ENCODE measurements at places on chromosomes 12 and 14. TPM values are rescaled to one million over a fixed set of nuclear protein-coding genes. Genes with fewer than 3 reads are reported as not detected.
A peak's percentile ranks its signal among the peaks of the same experiment; 100 is the strongest.

GRCh38 chr12:105348561-105348960 is 18.1 kb downstream of the C12orf75 start:
- DNase-seq = no peak

DNA sequence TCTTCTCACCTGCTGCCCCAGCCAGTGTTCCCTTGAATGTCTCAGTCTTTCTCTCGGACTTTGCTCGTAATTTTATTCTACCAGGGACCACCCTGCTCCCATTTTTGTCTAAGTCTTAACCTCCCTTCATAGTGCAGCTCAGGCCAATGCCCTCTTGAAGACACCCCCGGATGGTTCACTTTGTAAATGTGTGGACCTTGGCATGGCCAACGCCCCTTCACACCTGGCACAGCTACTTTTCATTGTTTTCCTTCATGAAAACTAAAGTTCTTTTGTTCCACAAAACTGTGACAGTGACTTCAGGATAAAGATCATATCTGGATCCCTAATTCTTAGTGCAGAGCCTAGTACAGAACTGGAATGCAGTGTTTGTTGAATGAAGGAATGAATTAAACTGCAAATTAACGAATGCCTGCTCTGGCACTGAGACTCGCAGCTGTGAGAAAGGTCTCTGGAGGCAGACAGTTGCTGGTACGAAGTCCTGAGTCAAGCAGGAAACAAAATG is 3.5 kb upstream of the RNASE4 start:
- DNase-seq = no peak

The AMIGO2 gene
- total RNA-seq = 22.9 TPM

DNA sequence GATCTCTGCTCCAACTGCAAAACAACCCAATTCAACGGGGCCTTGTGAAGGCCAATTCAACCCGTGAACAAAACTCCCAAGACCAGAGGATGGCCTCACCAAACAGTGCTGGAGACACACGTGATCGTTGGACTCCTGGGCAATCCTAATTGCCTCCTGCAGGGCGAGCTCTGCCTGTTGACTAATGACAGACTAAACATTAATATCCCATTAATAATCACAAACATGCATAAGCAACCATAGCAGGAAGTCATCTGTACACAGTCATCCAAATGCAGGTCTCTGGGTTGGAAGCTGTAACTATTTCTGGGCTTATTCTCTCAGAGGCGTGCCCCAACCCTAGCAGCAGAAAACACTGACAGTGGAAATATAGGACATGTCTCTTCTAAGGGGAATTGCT is 21.0 kb downstream of the ANAPC5 start:
- no peak for DNase-seq

GRCh38 chr14:90616881-90617280 is 199.3 kb downstream of the TTC7B start:
- no peak for DNase-seq

GRCh38 chr12:109134186-109134917 is 18.0 kb downstream of the ACACB start:
- DNase-seq = peak; percentile 51

DNA sequence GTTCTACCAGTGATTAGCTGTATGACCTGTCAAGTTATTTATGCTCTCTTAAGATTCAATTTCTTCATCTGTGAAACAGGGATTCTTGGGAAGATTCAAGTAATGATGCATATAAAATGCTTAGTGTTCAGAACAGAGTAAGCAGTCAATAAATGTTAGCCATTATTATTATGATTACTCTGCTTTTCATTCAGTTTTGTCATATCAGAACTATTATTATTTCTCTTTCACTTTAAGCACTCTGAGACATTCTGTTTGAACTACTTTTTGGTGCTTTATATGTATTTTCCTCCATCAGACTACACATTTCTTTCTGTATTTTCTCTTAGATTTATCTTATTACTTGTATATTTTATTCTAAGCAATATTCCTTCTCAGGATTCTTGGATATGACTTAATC is 81.2 kb downstream of the CFAP54 start:
- no peak for DNase-seq

DNA sequence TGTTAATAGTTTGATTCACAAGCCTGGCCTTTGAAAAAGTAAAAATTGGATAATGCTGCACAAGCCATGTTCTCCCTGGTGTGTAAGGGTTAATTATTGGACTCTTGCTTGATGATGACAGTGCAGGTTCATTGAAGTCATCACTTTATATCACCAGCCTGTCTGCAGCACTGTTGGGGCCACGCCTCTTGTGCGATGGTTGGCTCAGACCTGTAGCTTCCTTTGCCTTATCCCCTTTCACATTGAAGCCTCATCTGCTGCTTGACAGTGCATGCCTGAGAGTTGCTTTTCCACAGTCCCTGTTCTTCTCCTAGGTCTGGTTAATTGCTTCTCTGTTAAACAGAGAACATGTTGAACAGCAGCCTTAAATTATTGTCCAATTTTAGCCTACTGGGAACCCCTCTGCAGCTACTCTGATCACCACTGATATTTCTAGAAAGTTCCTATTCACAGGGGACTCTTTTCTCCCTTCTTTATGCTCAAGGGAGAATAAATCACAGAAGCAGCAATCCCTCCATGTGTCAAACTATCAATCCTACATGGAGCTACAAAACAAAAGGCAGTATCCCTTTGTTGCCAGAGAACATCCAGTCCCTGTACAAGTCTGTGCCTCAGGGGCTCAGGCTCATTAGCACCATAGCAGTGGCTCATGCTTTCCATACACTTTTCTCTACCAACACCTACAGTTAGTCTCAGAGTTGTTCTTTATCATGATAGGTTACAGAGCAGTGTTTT is 322.1 kb downstream of the RGS6 start:
- no peak for DNase-seq

DNA sequence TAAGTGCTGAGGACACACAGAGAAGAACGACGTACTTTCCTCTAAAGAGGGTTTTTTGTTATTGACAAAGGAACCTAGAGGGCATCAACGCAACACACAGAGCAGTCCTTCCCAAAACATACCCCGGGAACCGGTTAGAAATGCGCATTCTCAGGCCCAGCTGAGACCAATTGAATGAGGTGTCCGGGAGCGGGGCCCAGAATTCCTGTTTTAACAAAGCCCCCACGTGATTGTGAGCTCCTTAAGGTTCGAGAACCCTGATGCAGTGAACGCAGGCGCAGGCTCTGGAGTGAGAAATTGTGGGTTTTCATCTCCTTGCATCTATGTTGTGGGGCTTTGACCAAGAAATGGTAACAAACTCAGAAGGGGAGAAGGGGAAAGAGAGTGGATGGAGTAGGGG is 51.0 kb upstream of the TBX3 start:
- DNase-seq = no peak

GRCh38 chr14:71338153-71338552 is 430.9 kb downstream of the PCNX1 start:
- DNase-seq = no peak

- DNase-seq = no peak
These were observed 16.7 kb upstream of the LYZ start for GRCh38 chr12:69331519-69331908.

- no peak for DNase-seq
These were observed 505 bp upstream of the DENND5B start for GRCh38 chr12:31591380-31591901.

GRCh38 chr14:75566321-75566720 is 12.1 kb upstream of the FLVCR2 start:
- DNase-seq = peak; percentile 20

- peak; percentile 47 for DNase-seq
These were observed 36.3 kb upstream of the BAZ1A start for GRCh38 chr14:34911209-34912150.

- no peak for DNase-seq
These were observed 98.2 kb downstream of the NUAK1 start for GRCh38 chr12:106040521-106040920.

DNA sequence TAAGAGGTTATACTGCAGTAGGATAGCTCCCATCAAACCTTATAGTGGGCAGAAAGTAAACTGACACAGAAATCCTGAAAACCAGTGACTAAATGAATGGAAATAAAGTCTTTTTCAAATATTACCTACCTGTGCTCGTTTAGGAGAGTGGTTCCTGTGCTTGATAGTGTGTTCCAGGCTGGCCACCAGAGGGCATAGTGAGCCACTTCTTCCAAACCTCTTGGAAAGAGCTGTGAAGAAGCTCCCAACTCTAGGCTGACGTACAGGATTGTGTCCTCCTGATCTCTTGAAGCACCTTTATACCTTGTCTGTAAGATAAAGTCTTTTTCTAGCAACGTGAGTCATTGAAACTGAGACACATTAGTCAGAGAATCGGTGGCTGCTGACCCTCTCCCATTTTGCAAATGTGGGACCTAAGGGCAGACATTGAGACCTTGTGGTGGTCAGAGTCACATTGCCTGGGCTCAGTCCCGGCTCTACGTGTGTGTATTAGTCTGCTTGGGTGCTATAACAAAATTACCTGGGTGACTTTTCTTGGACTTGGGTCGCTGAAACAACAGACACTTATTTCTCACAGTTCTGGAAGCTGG is 17.6 kb downstream of the TDP1 start:
- DNase-seq = peak; percentile 52

The CEP128 gene
- 6.9 TPM for total RNA-seq

- peak; percentile 98 for DNase-seq
These were observed 244.4 kb downstream of the ZFP36L1 start for GRCh38 chr14:68548194-68549076.

DNA sequence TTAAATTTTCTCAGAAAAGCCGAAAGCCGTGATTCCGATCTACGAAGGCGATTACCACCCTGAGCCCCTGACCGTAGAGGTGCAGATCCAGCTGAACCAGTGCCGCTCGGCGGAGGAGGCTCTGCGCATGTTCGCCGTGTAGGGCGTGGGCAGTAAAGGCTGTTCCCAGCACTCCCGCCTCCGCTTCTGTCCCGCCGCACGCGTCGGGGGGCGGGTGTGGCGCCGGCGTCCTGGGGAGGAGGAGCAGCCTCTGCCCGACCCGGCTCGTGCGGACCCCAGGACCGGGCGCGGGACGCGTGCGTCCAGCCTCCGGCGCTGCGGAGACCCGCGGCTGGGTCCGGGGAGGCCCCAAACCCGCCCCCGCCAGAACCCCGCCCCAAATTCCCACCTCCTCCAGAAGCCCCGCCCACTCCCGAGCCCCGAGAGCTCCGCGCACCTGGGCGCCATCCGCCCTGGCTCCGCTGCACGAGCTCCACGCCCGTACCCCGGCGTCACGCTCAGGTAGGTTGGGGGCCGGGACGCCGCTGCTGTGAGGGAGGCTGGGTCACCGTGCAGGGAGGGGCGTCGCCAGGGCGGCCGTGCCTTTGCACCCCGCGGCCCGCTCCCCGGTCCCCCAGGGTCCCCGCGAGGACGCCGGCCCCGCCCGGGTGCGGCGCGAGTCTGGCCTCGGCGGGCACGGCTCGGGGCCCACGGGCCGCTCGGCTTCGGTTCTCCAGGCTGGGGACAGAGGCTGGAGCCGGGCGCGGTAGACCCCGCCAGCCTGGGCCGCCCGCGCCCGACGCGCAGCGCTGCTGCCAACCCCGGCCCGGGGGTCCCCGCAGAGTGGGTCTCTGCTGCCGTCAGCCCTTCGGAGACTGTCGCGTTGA is at the start of gene B3GNT4:
TSS of gene B3GNT4 (plus strand) at position 409 of the 866 bp plus-strand sequence. CDS start 910 bp downstream, outside the sequence.
- DNase-seq = peak; percentile 59

DNA sequence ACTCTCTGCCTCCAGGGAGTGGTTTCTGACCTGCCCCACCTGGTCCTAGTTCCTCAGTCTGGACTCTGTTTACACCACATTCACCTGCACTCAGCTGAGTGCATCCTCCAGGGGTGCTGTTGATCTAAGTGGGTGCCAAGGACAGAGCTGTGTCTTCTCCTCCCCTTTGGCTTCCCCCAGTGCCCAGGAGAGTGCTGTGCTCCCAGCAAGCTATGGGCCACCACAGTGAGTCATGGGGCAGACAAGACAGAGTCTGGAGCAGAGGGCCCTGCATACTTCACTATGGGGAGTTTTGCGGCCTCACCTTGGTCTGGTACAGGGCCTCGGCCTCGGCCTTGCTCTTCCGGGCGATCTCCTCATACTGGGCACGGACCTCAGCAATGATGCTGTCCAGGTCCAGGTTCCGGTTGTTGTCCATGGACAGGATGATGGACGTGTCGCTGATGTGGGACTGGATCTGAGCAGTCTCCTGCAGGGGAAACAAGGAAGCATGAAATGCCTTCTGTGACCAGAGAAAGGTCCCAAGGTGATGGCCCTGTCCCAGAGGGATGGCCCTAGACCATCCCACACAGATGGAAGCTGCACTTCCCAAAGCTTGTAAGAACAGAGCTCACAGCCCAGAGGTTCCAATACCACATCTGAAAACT is 4.9 kb downstream of the KRT73 start:
- no peak for DNase-seq

DNA sequence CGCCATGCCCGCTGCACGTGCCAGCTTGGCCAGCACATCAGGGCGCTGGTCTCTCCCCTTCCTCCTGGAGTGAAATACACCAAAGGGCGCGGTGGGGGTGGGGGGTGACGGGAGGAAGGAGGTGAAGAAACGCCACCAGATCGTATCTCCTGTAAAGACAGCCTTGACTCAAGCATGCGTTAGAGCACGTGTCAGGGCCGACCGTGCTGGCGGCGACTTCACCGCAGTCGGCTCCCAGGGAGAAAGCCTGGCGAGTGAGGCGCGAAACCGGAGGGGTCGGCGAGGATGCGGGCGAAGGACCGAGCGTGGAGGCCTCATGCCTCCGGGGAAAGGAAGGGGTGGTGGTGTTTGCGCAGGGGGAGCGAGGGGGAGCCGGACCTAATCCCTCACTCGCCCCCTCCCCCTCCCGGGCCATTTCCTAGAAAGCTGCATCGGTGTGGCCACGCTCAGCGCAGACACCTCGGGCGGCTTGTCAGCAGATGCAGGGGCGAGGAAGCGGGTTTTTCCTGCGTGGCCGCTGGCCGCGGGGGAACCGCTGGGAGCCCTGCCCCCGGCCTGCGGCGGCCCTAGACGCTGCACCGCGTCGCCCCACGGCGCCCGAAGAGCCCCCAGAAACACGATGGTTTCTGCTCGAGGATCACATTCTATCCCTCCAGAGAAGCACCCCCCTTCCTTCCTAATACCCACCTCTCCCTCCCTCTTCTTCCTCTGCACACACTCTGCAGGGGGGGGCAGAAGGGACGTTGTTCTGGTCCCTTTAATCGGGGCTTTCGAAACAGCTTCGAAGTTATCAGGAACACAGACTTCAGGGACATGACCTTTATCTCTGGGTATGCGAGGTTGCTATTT is 914 bp upstream of the CCND2 start:
- DNase-seq = no peak

The PTPN6 gene
- not detected for total RNA-seq
